Stimulated activated memory B cell treated with anti-CD40 and anti-IgM and Interleukin-4, amounts not matched to agents 10 μg/mL and 1 μg/mL and 100 μg/mL, for 72 hours (primary cell): ENCODE measurements at places on chromosomes 3 and 15.

DNA sequence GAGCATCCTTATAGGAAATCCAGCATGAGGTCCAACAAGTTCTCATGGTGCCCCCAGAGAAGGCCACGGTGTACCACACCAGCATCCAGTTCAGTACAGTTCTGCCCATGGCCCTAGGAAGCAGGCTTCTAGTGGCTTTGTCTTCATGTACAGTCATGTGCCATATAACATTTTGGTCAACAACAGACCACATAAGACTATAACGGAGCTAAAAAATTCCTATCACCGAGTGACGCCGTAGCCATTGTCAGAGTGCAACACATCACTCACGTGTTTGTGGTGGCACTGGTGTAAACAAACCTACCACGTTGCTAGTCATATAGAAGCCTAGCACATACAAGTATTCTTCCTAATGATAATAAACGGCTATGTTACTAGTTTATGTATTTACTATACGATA lies 209.0 kb downstream of the ARRDC4 start:
- ATAC-seq, result no peak

GRCh38 chr3:190060192-190060775 lies 60.4 kb downstream of the P3H2 start:
- ATAC-seq, result no peak

GRCh38 chr3:127368186-127369032 lies 80.6 kb upstream of the PRR20G start:
- ATAC-seq, result no peak

DNA sequence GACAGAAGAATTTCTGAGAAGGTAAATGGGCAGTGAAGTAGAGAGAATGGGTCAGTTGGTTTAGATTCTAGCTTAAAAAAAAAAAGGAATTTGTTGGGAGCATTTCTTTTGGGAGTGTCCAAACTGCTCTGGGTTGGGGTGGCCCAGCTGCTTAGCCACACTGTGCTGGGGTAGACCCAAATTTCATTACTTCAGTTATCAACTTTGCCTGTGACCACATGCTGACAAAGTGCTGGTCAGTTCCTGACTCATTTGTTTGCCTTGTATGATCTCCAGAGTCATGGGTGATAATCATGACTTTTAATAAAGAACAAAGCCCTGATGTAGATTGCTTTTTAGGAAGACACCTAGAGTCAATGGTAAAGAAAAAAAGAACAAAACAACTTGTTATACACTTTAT lies 121.5 kb upstream of the FGF7 start:
- no peak for ATAC-seq

DNA sequence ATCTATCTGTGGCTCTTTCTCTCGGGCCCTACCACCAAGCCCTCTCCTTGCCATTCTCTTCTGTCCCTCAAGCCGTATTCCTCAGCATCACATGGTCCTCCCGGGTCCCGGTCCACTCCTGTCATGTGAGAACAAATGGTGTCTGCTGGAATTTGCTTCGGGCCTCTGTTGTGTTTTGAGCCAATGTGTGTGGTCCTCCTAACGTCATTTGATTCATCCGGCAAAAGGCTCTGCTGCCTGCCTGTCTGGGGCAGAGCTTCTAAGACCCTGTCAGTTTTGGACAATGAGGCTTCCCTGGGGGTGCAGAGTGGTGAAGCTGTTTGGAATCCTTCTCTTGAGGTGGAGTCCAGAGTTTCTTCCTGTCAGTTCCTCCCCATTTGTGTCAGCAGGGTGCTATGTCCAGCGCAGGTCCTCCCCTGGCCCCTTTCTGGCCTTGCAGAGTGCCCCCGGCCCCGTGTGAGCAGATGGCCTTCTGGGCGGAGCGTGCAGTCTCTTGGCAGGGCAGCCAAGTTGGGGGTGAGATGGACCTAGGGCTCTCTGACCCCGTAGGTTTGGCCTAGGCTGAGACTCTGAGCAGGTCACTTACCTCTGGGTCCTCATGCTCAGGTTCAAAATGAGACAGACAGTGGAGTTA lies 93.6 kb downstream of the APBA2 start:
- ATAC-seq, result no peak

- ATAC-seq, result no peak
Measured at GRCh38 chr3:161273589-161274218, 52.6 kb downstream of the NMD3 start.

DNA sequence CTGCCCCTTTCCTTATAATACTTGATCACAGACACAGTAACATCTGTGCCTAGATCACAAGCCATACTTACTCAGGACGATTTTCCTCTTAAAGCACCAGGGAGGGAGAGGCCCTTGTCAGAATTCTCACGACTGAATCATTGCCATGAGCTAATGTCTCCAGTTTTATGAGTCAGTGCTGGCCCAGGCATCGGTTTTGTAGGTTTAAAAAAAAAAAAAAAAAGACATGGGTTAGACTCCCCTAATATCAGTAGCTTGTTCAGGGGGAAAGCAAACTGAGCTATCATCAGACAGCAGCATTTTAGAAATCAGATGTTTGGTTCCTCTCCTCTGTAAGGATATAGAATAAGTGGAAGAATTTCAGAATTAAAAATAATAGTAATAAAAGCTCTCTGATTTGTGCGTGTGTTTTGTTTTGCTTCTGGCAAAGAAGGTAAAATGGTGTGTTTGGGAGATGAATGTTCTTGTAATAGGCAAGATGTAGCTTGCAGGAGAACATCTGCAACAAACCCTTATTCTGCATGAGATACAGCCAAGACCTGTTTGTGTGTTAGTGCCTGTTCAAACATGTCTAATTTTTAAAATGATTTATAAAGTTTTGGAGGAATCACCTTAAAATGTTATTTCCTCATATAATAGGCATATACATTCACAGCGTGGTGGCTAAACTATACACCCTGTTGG lies 193.6 kb downstream of the TP63 start:
- ATAC-seq, result no peak

- no peak for ATAC-seq
Measured at GRCh38 chr3:13173186-13173585, 100.0 kb upstream of the IQSEC1 start.

DNA sequence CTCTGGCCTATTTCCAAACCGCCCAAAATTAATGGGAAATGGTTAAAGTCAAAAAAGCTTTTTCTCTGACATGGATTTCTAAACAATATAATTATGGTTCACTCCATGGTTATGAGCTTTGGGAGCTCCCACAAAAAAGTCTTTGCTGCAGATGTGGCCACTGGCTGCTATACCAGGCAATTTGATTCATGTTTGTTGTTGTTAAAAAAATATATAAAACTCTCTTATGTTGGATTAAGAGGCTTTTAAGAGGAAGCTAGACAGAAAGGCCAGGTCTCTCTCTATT lies 258.6 kb downstream of the TIGIT start:
- ATAC-seq, result no peak

- ATAC-seq, result peak; percentile 42
Measured at GRCh38 chr3:150760431-150761200, 2.4 kb downstream of the SIAH2 start.

DNA sequence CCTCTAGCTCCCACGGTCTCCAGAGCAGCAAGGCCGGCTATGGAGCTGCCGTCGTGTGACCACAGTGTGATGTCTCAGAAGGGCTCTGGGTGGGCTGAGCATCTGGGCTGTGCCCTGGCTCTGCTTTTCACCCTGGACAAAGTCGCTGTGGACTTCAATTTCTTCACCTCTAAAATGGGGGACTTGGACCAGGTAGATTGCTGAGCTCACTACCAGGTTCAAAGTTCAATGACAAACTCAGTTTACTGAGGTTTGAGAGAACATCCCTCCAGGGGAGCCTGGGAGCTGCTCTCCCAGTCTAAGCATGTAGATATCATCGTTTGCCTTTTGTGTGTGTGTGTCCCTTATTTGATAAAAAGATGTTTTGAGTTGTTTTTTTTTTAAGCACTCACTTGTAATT lies 25.1 kb downstream of the RLBP1 start:
- ATAC-seq, result no peak

- ATAC-seq, result no peak
Measured at GRCh38 chr15:35725353-35725752, 179.4 kb upstream of the DPH6 start.

- ATAC-seq, result no peak
Measured at GRCh38 chr15:73891328-73892315, 18.3 kb downstream of the TBC1D21 start.

DNA sequence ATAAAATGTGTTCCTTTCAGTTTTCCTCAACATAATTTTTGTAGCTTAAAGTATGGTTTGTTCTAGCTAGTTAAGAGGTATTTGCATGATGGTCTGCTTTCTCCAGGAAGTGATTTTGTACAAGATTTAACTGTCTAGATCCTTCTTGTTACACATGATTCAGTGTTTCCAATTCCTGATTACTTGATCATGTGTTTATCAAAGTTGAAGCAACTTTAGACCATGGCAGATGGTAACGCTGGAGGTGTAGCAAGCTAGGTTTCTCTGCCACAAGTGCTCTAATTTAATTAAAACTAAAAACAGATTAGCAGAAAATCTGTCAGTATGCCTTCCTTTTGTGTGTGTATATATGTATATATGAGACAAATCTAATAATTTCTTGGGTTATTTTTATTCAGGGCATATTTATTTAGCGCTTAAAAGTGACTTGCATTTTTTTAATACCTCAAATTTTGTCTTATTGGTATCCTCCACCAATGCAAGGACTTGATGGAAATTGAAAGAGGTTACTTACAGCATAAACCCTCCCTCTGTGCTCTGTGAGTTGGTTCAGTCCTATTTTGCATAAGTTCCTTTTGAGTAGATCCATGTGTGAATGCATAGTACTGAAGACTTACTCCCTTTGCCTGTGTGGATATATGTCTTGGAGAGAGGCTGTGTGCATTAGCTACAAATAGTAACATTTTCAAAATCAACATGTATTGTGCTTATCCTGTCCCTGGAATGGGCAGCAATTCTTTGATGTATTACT lies 157.3 kb upstream of the CGNL1 start:
- ATAC-seq, result no peak

DNA sequence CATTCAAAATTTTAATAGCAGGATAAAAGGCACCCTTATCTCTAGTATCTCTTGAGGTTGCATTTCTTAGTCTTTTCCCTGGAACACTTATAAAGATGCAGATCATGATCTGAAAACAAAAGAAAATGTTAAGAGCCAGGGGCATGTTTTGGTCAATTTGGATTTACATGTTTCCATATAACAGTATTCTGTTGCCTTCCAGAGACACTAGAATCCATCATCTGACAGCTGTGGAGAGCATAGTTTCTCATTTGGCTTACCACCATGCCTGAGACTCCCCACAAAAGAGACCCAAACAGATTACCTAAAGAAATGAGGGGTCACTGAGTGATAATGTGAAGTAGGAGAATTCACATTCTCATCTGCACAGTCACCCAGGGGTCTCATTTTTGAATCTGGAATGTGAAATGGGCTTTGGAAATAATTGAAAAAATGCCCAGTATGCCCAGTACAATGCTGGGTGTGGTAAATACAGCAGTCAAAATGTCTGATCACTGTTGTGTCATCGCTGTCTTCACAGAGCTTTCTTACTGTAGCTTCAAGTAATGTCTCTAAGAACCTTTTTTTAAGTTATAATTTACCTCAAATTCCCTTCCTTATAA lies 79.9 kb upstream of the ZBTB20 start:
- no peak for ATAC-seq

GRCh38 chr15:59372352-59373211 lies at the start of gene MYO1E:
Gene MYO1E, minus strand, starts transcription at chr15:59372871. Its CDS starts 371 bp downstream, at chr15:59372500.
- peak; percentile 79 for ATAC-seq

GRCh38 chr3:31132132-31132769 lies 237.8 kb upstream of the GADL1 start:
- ATAC-seq, result peak; percentile 56

- ATAC-seq, result peak; percentile 94
Measured at GRCh38 chr15:60795889-60796288, 316.9 kb upstream of the ICE2 start.

DNA sequence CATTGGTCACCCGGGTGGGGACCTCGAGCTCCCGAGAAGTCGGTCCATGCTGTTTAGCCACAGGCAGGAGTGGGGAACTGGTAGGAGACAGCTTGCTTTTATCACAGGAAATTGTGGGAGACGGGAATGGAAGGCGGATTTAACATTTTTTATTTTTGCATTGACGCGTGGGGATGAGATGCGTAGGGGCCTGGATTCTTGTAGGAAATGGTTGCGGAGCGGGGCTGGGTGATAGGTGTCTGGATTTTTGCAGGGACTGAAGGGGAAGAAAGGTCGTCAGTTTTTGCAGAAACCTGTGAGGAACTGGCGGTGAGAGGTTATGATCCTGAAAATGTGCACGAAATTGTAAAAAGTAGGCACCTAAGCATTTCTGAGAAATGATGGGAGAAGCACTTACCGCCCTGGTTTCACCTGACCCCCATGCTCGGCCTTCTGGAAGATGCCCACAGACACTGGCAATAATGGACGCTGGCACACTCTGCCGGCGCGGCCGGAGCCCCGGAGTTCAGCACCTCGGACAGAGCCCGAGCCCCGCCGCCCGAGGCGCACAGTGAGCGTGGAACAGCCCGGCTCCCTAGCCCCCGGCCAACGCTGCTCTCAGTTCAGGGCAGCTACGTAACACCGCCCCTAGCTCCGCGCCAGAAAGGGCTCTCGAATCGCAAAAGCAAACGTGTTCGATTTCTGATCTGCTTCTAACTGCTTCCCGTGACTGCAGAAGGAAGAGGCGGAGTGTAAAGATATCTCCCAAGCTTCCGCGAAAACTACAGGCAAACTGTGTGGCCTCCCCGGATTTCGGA lies 928 bp downstream of the ANKRD34C start:
- peak; percentile 24 for ATAC-seq
